NCI-H460 (cell line): ENCODE measurements at places on chromosomes 11 and 22. TPM values are rescaled to one million over a fixed set of nuclear protein-coding genes. Genes with fewer than 3 reads are reported as not detected.

DNA sequence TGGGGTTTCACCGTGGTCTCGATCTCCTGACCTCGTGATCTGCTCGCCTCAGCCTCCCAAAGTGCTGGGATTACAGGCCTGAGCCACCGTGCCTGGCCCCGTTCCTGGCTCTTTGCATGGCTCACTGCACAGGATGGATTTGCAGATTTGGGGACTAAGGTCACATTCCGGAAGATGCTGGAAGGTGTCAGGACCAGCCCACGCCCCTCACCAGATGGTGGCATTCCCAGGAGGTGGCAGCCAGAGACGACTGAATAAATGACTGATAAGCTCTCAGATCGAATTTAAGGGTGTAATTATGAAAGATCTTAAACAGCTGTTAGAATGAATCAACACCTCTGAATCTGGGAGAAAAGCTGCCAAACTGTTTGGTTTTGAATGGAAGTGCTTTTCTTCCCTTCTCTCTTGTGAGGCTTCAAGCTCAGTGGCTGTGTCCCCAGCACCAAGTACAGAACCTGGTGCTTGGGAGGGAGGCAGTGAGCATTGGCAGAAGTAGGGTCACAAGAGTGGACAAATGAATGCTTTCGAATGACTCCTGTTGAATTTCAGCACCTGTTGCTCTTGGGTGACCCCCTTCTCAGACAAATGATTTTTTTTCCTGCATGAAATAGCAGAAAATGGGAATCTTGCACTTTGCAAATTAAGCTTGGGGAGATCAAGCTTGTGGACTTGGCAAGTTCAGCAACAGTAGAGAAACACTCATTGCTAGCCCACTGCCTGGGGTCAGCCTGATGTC is 69.6 kb downstream of the KIAA1671 start:
- DNase-seq: no peak

- DNase-seq: no peak
These were observed 109.4 kb downstream of the KIF18A start for GRCh38 chr11:27998552-27998951.

GRCh38 chr22:36285017-36285416 is 32.1 kb downstream of the APOL1 start:
- DNase-seq: no peak

The SCT gene
- not detected in 2 replicates for total RNA-seq

The SHISAL1 gene
- 8.6 and 9.8 TPM in 2 replicates for total RNA-seq

The OR56B4 gene
- not detected in 2 replicates for total RNA-seq

GRCh38 chr11:72724851-72725723 is 27.1 kb downstream of the ARAP1 start:
- peak; percentile 68 for DNase-seq
